Activated T-cell treated with anti-CD3 and anti-CD28 coated beads, Interleukin-2, amount 50 U/mL, for 48 hours (primary cell): ENCODE measurements at places on chromosomes 2 and 18.

DNA sequence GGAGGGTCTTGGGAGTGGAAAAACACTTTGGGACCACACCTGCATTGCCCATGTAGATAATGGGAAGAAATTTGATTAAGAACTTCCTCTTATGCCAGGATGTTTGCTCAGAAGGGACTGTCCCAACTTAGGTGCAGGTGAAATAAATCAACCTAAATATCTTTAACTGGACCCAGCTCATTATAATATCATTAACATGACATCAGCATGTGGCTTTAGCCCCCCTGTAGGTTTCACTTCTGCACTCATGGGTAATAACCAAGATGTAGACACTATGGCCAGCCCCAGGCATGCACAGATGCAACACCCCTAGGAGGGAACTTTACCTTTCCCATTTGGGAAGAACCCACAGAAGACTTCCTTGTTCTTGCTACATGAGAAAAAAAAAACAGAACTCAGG, 227.4 kb upstream of the ZNF804A start:
- no peak for DNase-seq

DNA sequence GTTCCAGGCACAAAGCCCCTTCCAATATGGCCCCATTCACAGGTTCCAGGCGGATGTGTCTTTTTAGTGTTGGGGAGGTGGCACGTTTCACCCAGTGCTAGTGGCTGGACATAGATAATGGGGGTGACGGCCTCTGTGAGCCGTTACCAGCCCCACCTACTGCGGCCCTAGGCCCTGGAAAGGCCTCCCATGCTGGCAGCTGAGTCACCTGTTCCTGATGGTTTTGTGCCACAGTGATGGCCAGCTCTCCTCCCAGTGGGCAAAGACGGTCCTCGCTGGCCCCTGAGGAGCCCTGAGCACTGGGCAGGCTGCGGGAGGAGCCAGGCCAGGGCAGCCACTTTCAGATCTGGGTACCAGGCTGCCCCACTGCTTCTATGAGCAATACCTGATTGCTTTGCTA, 40.0 kb upstream of the GPC1 start:
- DNase-seq, result no peak

- DNase-seq, result no peak
Measured at GRCh38 chr2:119491776-119492525, 32.3 kb downstream of the SCTR start.

DNA sequence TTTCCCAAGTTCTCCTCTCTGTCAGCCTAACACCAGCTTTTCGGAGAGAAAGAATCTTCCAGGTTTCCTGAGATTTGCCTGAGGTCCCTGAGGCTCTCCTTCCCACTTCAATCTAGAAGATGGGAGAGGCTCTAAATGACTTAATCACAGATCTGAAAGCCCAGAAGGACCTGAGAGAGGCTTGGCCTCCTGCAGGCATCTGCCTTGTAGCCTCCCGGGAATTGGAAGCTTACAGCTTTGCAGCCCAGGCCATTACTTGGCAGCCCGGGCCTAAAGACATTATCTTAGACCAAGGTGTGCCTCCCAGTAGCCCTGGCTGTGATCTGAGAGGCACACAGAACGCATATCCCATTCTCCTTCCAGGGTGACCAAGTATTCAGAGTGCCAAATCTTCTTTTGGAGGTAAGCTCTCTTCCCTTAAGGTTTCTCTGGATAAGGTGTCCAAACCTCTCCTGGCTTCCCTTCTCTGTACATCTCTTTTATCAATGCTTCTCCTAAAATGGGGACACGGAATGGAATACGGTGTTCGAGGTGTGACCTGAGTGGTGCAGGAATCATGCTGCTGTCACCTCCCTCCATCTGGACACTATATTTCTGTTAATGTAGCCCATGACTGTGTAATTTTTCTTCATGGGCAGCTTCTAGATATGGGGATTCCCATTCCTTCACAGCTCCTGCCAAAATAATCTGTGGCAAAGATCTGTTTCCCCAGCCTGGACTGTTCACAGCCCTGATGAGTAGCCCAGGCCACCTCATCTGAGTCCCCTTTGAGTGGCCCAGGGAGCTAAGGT, 16.0 kb downstream of the CTIF start:
- DNase-seq, result no peak

DNA sequence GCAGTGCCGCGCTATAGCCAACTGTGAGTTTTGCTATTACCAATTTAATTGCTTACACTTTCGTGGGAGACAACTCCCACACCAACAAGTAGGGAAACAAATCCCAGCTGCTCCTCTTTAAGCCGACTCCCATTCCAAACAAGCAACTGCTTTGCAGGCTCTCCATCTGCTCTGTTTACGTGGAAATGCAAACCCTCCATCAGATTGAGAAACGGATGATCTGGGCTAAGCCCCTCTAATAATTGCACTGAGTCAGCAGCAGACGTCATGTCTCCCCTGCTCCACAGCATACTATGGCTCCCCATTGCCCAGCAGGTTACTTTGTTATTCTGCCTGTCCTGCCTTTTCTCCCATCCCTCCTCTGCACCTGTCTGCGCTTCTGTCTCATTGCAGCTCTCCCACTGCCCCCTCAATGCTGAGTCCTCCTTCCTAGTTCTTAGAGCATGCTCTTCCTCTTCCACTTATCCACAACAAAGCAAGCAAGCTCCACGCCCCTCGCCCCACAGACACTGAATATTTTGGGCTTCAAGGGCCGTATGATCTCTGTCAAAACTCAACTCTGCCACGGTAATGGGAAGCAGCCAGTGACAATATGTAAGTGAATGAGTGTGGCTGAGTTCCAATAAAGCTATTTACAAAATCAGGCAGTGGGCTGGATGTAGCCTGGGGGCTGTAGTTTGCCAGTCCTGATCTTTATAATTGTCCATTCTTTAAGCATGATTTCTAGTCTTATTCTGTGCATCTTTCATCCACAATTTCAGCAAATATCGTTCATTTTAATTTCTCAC, 39.5 kb upstream of the ARL4C start:
- no peak for DNase-seq

DNA sequence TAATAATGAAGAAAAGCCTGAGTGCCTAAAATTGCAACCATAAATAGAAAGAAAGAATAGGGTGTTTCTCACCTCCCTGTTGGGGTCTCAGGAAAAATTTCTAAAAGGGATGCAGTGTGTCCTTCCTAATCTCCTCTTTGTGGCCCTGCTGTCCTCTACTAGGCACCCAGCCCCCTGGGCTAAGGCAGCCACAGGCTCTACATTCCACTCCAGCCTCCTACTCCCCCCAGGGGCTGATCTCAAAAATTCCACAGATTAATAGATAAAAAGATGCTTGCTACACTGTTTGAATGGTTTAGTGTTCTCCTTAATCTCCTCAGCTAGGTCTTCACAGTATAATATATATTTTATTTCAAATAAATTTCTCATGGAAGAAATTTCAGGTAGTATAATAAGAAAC, 17.6 kb downstream of the SATB2 start:
- DNase-seq, result no peak

GRCh38 chr2:176132205-176133171, 3.0 kb downstream of the HOXD8 start:
- peak; percentile 23 for DNase-seq

GRCh38 chr2:74530239-74531187, 780 bp downstream of the HTRA2 start:
- DNase-seq, result peak; percentile 67

DNA sequence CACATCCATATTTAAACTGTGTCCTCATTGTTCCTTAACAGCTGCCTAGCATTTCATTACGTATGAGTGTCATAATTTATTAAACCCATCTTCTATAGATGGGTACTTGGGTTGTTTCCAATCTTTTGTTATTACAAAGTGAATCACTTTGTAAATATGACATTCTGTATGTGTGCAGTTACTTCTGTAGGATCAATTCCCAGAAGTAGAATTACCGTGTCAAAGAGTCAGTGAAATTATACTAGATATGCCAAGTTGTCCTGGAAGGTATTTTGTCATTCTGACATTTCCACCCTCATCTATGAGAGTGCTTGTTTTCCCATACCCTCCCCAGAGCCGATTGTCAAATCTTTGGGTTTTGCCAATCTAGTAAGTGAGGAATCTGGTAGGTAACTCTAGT, 194.5 kb upstream of the APCDD1 start:
- DNase-seq, result no peak
